Astrocyte (in vitro differentiated cells and primary cell): ENCODE measurements at places on chromosomes 3 and 15. TPM values are rescaled to one million over a fixed set of nuclear protein-coding genes. Genes with fewer than 3 reads are reported as not detected.

DNA sequence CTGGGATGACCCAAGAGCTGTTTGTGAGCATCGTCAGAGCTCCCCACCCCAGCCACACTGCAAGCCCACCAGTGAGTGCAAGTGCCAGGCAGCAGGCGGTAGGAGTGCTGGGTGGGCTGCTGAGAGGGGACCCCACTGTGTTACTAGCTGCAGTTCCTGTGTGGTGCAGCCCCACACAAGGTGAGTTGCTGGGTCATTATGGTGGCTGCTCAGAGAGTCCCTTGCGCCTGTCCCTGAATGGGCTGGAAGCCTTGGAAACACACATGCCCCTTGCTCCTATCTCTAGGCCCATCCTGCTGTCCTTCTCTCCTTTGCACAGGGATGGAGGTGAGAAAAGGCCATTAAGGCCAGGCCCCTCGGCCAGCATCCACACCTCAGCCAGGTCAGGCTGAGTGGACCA, 83.7 kb downstream of the SEC22A start:
- no peak for DNase-seq

- DNase-seq = no peak
These were observed 56.5 kb downstream of the KLF13 start for GRCh38 chr15:31383139-31383538.

- DNase-seq = no peak
These were observed 240.4 kb upstream of the BHLHE40 start for GRCh38 chr3:4738737-4739274.

DNA sequence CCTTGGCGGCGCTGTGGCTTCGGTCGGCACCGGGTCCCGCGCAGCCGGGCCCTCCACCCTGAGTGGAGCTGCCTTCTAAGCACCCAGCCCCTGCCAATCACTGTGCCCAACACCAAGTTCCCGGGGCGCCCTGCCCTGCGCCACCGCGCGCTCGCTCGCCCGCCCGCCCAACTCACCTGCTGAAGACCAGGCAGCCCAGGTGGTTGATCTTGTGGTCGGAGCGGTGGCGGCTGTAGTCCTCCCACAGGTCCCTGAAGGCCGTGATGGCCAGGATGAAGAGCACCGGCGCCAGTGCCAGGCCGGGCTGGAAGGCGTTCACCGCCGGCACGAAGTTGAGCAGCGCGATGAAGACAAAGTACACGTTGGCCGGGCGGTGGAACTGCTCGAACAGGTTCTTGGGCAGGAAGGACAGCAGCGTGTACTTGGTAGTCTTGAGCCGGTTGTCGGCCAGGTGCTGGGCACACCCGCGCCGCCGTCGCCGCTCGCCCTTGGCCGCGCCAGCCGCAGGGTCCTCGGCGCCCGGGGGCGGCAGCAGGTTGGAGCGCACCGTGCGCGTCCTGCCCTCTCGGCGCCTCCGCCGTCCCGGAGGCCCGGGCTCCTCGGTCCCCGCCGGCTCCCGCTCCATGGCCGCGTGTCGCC, 536 bp downstream of the ATP10A start:
- DNase-seq = no peak

GRCh38 chr3:139572847-139573672, 33.5 kb upstream of the RBP1 start:
- no peak for DNase-seq

- DNase-seq = no peak
These were observed 144.3 kb downstream of the TJP1 start for GRCh38 chr15:29677871-29678461.

GRCh38 chr3:42148086-42148848, 57.1 kb downstream of the TRAK1 start:
- DNase-seq = no peak

- DNase-seq = peak; percentile 97
These were observed 11.5 kb downstream of the CCDC80 start for GRCh38 chr3:112629425-112629824.

- DNase-seq = no peak
These were observed 12.6 kb downstream of the PDHB start for GRCh38 chr3:58421004-58421403.

- DNase-seq = no peak
These were observed 27.1 kb upstream of the SLC22A13 start for GRCh38 chr3:38238416-38239008.

DNA sequence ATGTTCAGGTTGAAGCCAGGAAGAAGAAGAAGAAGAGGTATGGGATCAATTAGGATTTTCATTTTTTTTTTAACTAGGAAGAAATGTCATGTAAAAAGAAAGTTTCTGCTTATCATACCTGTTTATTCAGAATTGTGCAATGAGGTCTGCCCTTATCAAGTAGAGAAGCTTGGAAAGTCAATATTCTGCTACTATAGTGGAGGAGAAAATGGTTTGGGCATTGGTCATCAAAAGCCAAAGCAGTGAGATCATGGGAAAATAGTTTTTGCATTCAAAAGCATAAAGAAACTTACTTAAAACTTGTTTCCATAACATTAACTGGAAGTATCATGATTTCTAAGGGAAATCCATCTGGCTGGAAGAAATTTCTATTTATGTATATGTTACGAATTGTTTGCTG, 1239.2 kb downstream of the NSUN3 start:
- DNase-seq = peak; percentile 58

DNA sequence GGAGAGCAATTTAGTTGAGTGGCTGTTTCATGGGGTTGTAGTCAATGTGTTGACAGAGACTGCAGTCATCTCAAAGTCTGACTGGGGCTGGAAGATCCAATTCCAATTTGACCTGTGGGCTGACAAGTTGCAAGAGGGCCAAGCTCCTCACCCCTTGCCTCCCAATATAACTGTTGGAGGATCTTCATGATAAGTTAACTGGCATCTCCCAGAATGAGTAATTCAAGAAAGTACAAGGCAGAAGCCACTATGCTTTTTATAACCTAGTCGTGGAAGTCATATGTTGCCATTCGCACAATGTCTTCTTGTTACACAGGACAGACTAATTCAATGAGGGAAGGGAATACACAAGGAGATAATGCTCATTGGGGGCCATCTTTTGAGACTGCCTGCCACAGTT, 29.1 kb downstream of the GPR15 start:
- no peak for DNase-seq

The ZBTB38 gene
- 57.6 and 60.7 TPM in 2 replicates for total RNA-seq

The SAXO2 gene
- 1.1 and 1.2 TPM in 2 replicates for total RNA-seq

The CATSPER2 gene
- total RNA-seq = 2.0 and 3.3 TPM in 2 replicates

The MAP1A gene
- 138 and 142 TPM in 2 replicates for total RNA-seq

The ACOX2 gene
- 2.2 and 2.7 TPM in 2 replicates for total RNA-seq

The NDUFB5 gene
- total RNA-seq = 73.7 and 86.4 TPM in 2 replicates
